ENCODE measurements at places on chromosomes 2 and 18.

- no peak for DNase-seq
Measured at GRCh38 chr2:144254342-144255235, 265.3 kb downstream of the ZEB2 start.

DNA sequence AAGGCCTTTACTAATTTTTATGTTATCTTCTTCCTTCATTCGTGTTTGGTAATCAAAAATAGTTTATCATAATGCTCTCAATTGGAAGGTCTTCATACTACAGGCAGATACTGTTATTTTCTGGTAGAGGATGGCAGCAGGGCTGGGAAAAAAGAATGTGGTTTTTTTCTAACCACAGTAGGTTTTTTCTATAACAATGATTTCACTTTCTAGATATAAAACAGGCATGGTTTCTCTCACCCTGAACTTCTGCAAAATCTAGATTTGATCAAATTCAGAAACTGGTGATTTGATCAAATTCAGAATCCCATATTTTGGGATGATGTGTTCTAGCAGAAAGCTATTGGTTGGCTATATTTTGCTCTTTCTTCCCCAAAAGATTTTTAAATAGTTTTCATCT lies 27.6 kb downstream of the BCL11A start:
- DNase-seq: no peak

DNA sequence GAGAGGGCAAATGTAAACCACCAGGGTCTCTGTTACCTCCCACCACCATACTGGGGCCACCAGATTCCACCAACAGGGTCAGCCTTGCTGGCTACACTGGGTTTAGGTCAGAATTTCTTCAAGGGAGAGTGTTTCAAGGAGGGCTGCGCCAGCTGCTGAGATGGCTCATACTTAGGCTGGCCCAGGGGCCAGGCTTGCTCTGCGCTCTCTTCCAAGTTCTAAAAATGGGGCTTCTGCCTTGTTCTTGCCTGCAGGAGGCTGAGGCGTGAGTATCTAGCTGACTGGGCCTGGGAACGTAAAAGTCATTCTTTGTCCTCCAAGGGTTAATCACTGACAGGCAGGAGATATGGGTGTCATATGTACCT lies 28.1 kb downstream of the MRPL33 start:
- DNase-seq: no peak

DNA sequence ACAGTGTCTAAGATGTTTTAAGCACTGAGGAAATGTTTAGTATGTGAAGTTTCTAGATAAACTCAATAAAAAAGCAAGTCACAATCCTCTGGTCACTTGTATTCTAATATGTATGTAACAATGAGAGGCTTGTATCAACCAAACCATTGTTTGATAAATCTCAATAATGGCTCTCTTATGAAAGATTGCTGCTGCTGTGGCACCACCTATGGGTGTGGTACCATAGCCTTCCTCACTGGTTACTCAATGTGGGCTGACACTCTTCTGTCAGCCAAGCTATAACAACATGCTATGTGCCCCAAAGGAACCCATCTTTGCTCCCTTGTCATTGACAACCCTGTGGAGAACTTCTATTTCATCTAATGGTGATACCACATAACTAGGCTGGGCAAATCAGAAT lies 12.6 kb upstream of the RAB1A start:
- no peak for DNase-seq

DNA sequence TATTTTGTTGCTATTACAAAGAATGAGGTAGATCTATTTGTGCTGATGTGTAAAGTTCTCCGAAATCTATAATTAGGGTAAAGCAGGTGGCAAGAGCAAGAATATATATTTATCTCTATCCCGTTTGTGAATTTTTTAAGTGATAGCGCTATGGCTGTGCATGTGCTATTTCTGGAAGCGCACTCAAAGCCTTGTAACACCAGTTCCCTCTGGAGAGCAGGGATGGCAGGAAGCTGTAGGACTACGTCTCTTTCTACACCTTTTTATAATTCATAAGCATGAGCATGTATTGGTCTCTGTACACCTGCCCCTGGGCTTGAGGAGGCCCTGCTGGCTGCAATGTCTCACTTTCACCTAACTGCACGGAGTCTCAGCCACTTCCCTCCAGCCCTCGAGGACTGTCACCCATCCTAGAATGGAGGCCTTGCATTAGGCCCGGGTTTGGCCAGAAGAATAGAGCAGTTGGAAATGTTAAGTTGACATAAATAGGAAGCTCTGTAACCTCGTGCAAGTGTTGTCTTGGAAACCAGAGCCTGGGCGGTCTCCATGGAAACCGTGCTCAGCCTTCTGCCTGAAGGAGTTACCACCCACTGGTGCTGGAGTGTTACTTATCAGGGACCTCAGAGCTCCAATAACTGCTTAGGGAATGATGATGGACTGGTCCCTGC lies 20.9 kb downstream of the ITM2C start:
- no peak for DNase-seq

DNA sequence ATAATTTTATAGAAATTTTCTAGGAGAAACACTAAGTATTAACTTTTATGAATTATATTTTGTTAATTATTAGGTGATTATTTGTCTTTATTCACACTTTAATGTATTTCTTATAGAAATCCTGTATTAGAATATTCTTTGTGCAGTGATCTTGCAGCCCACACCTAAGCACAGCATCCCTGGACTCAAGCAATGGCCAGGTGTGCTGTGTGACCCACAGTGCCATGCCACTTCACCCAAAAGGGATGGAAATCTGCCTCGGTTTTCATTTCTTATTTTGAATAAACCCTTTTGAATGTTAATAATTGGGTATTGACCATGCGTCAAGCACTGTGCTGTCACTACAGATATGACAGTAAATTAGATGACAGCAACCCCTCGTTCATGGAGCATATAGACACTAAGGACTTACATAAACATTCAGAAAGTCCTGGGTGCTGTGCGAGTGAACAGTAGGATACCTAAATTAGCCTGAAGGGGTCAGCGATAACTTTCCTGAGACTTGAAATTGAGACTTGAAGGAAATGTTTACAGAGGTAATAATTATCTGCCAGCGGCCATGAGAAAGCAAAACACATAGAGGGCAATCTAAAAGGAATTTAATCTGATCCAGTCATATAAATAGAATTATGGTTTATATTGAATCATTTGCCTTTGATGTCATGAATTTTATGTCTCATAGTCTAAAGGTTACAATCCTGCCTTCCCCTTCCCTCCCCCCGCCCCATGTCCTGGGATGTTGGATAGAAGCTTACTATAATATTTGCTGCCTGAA lies 52.7 kb upstream of the CALCRL start:
- DNase-seq: no peak

DNA sequence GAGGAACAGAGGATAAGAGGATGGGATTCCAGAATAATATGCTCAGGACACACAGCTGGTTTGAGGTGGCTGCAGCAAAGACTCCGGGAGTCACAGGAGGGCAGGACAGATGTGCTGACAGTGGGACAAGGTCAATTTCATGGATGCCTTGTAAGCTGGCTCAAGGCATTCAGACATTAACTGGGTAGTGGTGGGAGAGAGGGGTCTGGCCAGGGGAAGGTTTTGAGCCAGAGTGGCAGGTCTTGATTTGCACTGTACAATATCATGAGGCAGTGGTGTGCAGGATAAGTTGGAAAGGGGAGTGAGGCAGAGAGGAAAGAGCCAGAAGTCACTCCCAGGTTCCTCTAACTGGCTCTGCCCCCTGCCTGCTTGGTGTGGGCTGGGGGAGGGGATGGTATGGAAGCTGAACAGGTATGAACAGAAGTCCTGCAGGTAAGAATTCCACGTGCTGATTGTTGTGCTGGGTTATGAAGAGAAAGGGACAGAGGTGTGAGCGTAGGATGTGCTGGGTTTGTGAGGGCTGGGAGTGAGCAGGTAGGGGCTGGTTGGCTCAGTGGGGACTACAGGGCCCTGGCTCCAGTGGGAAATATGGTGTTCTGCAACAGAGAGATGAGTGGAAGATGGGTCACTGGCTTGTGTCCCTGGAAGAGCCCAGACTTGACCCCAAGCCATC lies 141.7 kb upstream of the COPS8 start:
- no peak for DNase-seq

DNA sequence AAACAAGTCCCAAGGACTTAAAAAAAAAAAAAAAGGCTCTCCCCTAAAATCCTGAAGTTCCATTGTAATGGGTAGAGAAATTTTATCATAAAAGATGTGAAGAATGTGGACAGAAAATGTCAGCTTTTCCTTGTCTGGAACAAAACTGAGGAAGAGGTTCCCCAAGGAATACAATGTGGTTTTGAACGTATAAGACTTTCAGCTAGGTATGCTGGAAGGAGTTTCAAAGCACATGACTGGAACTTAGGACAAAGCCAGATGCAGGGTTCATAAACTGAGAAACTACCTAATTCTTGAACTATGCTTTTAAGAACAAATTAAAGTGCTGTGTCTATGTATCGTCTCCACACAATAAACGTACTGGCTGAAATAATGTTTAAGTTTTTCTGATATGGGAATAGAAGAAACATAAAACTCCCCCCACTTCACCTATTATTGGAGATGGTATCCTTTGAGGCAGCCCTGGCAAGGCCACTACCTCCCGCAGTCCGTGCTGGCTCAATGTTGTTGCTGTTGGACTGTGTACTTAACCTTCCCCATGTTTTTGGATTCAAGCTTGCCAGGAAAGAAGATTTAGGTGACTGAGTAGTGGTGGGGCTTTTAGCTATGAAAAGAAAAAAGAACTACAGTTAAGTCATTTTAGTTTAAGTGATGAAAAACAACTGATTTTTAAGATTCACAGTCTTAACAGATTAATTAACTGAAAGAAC lies 84.2 kb upstream of the DNER start:
- no peak for DNase-seq

GRCh38 chr18:37452682-37453385 lies 112.8 kb downstream of the CELF4 start:
- DNase-seq: no peak

- no peak for DNase-seq
Measured at GRCh38 chr18:55407191-55407590, 180.8 kb downstream of the TCF4 start.

DNA sequence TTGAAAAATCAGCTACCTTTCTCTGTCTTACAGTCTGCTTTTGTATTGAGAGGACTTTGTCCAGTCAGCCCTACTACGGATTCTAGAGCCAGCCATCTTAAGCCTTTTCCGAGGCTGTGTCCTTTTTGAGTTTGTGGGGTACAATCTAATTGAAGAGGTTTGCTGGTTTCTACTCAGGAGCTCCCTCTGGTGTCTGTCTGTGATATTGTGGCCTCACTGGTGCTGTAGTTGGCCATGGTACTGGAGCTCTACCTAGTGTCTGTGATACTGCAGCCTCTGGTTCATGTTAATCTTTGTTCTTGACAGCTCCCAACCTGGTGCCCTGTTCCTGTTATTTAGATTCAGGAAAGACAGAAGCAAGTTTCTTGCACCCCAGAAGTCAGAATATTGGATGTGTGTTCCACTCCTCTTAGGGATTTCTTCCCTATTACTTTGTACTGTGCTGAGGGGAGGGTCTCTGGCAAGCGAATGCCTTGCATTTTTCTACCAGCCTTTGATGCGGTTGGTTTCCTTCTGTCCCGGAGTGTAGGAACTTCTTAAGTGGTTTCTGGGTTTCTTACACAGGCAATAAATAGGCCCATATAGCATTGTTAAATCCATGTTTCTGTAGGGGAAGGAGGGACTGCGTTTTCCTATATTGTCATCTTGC lies 78.5 kb downstream of the ACSL3 start:
- peak; percentile 52 for DNase-seq

- DNase-seq: no peak
Measured at GRCh38 chr2:75097831-75098230, 101.5 kb downstream of the TACR1 start.

DNA sequence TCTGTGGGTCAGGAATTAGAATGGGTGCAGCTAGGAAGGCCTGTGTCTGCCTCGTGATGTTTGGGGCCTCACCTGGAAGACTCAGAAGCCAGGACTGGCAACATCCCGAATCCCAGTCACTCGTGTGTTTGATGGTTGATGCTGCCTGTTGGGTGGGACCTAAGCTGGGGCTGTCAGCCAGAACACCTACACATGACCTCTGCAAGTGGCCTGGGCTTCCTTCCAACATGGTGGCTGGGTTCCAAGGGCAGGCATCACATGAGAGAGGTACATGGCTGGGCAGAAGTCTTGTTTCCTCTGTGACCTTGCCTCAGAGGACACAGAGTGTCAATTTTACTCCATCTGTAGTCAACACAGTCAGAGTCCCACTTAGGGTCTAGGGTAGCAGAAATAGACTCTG lies 177.8 kb downstream of the GBX2 start:
- DNase-seq: no peak

GRCh38 chr18:58473071-58473470 lies 155.8 kb downstream of the ALPK2 start:
- DNase-seq: no peak

DNA sequence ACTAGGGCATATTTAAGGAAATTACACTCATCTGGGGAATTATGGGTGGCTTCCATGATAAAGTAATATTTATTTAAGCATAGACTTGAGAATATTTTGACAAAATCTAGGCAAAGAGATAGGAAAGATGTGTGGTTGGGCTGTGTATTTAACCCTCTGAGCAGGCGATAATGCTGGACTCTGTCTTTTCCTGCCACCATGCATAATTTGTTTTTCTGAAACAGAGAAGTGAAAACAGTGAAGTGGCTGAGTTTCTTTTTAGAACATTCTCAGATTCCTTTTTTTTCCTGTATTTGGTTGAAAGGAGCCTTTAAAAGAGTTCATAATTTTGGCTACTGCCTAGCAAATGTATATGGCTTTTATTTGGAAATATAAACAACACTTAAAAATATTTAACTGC lies 104.8 kb upstream of the CDH19 start:
- DNase-seq: no peak

- no peak for DNase-seq
Measured at GRCh38 chr2:188378371-188378950, 86.8 kb downstream of the GULP1 start.

GRCh38 chr18:5309888-5310470 lies 14.5 kb upstream of the ZBTB14 start:
- DNase-seq: no peak
